ENCODE measurements at places on chromosomes 1 and 21.

GRCh38 chr1:10950316-10951172, 61.9 kb upstream of the TARDBP start:
- DNase-seq: no peak

DNA sequence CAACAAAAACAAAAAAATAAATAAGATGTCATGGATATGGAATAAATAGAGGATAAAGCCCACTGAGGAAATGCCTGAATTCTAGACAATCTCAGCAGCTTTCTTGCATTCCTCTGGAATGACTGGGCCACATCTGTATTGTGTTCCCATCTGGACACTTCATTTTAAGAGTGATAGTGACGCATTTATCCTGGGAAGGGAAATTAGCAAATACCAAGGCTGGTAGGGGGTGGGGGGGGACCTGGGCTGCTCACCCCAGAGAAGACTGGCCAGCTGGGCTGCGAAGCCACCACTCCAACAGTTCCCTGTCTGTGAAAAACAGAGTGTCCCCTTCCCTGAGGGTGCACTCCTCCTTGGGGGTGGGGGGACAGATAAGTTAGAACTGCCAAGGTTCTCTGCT, 106.3 kb downstream of the HIVEP3 start:
- no peak for DNase-seq

DNA sequence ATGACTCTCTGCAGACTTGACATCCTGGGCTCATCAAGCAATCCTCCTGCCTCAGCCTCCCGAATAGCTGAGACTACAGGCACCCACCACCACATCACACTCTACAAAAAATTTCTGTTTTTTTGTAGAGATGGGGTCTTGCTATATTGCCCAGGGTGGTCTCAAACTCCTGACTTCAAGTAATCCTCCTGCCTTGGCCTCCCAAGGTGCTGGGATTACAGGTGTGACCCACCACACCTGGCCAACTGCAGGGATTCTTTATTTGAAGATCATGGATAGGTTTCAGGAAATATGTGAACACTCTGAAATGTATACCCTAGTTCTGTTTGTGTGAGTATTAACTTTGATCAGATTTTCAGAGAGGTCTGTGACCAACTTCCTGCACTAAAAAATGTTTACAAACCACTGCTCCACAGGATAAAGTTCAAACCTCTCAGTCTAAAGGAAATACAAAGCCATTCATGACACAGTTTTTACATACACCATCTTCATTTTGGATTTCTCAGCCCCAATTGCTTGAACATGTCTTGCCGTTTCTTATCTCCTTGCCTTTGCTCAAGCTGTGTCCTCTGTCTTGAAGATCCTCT, 252.3 kb upstream of the FGGY start:
- no peak for DNase-seq

DNA sequence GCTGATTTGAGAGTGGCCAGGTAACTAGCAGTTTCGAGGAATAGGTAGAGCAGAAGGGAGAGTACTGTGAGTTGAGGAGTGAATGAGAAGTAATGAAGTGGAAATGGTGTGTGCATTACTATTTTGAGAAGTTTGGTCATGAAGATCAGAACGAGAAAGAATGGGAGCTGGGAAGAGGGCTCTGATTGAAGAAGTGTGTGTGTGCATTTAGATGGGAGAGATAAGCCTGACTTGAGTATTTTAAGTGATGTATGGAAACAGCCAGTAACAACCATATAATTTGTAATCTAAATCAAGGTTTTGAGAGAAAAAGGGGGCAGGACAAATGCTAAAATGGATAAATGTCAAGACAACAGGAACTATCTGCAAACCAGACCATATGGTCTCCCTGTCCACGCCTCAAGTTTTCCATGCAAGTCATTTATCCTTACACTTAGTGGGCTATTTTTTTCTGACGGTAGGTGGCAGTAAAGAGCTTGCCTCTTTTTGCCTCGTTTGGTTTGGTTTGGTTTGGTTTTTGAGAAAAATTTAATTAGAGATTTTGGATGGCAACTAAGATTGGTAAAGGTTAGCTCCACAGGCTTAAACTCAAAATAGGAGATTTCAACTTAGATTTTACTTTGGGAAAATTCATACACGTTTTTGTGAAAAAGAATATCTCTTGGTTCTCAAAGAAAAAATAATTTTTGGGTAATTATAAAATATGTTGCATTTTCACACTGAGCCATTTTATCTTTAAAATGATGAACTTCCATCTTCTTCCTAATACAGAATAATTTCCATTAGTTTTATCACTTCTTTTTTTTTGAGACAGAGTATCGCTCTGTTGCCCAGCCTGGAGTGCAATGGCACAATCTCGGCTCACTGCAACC, 9.5 kb upstream of the B3GALNT2 start:
- DNase-seq: no peak

GRCh38 chr1:61157468-61157987, 75.2 kb downstream of the NFIA start:
- DNase-seq: no peak

DNA sequence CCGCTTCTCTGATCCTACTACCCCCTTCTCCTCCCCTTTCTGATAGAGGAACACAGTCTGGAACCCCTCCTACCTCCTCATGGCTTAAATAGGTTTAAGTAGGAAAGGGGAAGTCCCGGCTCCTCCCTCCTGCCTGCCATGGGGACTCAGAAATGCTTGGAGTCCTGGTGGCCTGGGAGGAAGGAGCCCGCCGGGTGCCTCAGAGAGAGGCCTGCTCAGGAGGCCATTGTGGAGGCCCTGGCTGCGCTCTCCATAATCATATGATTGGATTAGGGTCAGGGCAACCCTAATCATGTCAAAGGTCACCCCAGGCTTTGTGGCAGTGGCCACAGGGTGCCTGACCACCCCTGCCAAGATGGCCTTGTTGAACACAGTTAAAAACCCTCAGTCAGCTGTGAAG, 29.0 kb downstream of the WNT3A start:
- DNase-seq: no peak

DNA sequence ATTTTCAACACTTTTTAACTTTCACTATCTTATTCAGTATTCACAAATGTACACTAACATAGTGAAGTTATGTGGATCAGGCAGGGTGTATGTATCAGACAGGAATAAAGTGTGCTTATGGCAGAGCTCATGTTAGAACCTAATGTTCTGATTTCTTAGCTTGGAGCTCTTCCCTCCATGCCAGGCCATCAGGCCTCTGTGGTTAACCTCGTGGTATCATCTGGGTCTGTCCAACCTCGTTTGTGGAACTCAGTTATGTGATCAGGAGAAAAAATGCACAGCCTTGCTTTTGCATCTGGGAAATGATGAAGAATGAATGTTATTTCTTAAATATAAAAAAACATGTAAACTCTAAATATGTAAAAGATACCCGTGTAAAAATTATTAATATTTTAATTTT, 86.9 kb downstream of the MPZL1 start:
- DNase-seq: no peak

- DNase-seq: no peak
Observed at GRCh38 chr1:228867108-228867950, 132.1 kb downstream of the RHOU start.

DNA sequence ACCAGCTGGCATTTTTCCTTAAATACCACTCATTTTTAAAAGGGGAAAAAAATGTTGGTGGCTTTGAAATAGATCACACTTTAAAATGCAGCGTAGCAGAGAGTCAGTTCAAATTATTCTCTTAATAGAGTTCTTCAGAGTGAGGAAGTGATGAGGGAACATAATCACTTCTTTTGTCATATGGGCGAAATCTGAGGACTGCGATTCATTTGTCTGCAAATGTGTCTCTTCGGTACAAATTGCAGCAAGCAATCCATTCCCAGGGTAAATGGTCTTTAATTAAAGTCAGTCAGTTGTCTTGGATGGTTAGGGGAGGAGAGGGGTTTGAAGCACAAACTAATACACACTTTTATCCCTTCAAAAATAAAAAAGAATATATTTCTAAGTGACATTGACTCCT, 86.0 kb upstream of the SELENON start:
- DNase-seq: no peak

Data from activated CD8-positive, alpha-beta memory T cell treated with anti-CD3 and anti-CD28 coated beads for 48 hours (primary cell).